CD4-positive, alpha-beta T cell treated with Interleukin-1 beta for 1 hour (primary cell): ENCODE measurements at places on chromosomes 12 and 14.

GRCh38 chr12:98418357-98419075, 96.9 kb upstream of the TMPO start:
- no peak for DNase-seq

GRCh38 chr14:106657460-106657859, 1131.1 kb downstream of the TMEM121 start:
- peak; percentile 67 for DNase-seq

- DNase-seq: no peak
These were observed 96.0 kb downstream of the GPHN start for GRCh38 chr14:66603945-66604344.

DNA sequence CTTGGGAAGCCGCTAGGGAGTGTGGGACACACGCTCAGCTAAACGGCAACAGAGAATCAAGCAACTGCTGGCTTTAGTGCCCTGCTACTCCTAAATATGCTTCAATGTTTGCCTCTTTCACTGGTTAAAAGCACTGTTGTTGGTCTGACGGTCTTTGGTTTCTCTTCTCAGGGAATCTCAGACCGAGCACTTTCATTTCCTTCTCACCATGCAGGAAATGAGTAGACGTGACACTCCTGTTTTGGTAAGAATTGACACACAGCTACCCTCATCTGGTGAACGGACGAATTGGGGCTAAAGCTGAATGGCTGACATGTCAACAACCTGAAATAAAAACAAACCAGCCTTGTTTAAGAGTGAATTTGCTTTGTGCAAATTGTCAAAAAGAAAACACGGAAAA, 57.5 kb upstream of the PIWIL1 start:
- DNase-seq: no peak

DNA sequence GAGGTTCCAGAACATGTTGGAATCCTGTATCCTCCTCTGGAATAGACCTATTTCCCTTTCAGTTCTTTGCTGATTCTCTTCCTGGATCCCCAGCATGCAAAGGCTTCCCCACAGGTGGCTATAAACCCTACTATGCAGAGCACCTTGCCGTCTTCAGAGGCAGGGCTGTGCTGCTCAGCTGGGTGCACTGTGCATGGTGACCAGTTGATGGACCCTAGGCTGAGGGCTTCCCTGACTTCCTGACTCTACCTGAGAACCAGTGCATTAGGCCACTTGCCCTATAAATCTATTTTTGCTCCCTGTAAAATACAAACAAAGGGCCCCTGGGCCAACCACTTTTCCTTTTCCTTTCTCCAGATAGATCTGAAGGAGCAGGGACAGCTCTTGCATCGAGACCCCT, 14.1 kb downstream of the ZNF219 start:
- DNase-seq: no peak

DNA sequence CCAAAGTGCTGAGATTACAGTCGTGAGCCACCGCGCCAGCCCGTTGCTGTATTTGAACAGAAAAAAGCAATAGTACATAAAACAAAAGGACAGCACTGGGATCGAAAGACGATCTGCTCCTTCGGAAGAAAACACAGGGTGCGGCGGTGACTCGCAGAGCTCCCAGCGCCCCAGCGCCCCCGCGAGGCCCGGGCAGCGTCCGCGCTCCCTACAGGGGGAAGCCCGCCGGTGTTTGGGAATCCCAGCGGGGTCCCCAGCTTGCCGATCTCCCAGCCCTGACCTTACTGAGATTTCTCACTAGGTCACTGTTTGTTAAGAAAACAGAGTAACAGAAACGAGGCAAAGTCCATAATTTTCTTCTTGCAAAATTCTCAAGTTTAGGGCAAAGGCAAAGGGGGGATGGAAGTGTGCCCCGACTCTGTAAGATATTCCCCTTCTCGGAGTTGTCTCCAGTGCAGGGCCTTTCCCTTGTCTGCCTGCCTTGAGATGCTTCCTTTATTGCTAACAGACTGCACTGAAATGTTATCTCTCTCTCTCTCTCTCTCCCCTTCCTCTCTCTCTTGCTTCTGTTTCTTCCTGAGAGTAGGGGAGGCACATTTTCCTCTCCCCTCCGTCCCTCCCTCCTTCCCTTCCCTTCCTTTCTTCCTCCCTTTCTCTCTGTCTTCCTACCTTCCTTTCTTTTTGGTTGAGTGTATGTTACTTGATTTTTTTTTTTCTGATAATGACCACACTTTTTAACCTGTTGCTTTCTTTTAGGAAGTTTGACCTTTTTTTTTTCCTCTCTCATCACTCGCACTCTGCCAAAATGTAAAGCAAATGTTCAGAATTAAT, 91.9 kb downstream of the TMEM30B start:
- DNase-seq: no peak

DNA sequence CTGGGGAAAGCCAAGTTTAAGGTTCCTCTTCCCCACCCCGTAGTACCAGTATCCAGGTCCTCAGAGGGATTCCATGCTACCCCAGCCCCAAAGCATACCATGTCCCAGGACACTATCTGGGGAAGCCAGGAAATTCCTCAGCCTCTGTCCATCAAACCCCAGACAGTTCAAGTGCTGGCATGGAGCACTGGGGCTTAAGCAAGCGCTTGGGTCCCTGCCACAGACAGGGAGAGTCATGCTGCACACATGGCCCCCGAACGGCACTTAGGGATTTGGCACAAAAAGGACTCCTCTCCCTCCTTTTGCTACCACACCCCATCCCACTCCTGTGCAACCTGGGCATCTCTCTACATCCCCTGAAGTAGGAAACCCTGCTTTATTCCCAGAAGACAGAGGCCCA, 21.8 kb downstream of the ADCY6 start:
- no peak for DNase-seq

DNA sequence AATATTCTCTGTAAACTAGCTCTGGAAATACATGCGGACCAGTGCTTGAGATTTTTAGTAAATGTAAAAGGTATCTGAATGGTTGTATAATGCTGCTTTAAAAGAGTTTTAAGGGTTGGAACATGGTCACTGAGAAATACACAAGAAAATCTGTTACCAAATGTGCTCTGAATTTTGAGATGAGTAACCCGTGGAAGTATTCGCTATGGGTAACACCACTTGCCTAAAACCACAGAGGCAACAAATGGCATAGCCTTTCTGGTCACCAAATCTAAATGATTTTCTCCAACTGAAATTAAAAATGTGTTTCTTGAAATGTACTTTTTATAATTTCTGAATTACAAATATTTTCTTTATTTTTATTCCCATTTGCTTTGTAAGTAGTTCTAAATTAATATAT, 745.7 kb downstream of the DIO2 start:
- no peak for DNase-seq

DNA sequence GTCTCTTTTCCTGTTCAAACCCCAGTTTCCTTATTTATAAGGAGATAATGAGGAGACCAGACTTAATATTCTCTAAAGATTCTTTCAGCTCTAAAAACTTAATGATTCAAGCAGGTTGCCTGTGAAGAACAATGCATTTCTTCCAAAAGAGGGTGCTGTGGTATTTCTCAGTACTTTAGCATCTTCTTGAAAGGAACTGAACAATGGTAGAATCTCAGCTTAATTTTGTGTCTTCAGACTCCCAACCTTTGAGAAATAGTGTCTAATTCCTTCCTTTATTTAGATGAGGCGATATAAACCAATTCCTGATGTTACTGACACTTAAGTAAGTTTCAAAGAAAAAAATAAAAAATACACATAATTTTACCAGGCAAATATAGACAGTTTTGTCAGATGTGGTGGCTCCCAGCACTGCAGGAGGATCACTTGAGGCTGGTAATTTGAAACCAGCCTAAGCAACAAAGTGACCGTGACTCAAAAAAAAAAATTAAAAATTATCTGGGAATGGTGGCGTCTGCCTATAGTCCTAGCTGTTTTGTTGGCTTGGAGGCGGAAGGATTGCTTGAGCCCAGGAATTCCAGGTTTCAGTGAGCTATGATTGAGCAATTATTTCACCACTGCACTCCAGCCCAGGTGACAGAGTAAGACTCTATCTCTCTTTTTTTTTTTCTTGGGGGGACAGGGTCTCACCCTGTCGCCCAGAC, 76.9 kb upstream of the PSMA6 start:
- peak; percentile 36 for DNase-seq

GRCh38 chr14:100894416-100894815, 9.1 kb downstream of the RTL1 start:
- no peak for DNase-seq

GRCh38 chr14:33986804-33987203, 35.9 kb upstream of the EGLN3 start:
- no peak for DNase-seq

DNA sequence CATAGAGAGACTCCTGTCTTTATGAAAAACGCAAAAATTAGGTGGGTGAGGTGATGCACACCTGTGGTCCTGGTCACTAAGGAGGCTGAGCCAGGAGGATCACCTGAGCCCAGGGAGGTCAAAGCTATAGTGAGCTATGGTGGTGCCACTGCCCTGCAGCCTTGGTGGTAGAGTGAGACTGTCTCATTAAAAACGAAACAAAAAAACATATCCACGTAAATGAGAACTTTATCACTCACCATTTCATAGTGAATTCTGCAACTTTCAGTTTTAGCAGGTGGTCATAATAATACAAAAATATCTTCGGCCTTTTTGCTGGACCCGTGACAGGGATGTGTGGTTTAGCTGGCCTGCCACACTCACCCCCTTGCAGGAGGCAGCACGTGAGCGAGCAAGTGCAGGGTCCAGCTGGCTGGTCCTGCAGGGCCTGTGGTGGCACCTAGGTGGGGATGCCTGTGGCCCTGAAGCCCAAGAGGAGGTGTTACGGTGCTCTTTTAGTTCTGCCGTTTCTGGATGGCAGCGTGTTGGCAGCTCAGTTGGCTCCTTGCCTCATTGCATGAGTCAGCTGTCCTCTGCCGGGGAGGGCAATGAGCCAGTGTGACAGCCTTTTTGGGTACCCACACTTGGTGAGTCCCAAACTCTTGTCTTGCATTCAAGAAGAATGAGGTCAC, 1330.7 kb upstream of the TMEM132C start:
- DNase-seq: no peak

GRCh38 chr14:61322011-61322798, 826 bp downstream of the PRKCH start:
- DNase-seq: peak; percentile 56

DNA sequence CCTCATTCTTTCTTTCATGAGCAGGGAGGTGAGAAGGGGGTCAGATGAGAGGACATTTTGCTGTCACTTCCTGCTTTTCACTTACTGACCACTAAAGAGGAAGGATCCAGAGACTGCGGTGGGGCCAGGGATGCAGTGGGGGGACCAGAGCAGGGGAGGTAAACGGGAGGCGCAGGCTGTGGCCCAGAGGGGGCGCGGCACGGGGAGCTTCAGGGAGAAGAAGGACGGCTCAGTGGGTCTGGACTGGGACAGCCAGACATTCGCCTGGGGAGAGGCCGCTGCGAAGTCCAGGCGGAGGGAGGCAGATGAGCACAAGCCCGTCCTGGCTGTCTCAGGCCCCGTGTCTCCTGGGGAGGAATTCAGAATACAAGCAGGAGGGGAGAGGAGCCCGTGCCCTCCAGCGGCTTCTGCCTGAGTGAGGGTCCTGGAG, 41.2 kb downstream of the SLC6A12 start:
- no peak for DNase-seq

GRCh38 chr12:124581307-124582107, 14.1 kb upstream of the NCOR2 start:
- no peak for DNase-seq

DNA sequence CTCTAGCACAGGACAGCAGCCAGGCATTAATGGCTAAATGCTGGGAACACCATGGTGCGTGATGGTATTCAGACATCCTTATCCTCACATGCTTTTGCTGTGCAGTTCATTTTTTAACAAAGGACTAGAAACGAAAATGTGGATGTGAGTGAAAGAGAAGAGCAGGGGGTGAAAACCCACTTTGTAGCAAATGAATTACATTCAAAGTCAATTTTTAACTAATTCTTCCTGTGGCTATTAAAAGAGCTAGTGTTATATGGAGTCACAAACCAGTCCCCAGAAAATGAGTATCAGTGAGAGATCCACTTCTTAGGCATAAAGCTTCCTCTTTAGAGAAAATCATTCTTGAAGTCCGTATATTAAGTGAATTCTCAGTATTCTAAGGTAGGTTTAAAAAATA, 592.0 kb upstream of the LMO3 start:
- no peak for DNase-seq

DNA sequence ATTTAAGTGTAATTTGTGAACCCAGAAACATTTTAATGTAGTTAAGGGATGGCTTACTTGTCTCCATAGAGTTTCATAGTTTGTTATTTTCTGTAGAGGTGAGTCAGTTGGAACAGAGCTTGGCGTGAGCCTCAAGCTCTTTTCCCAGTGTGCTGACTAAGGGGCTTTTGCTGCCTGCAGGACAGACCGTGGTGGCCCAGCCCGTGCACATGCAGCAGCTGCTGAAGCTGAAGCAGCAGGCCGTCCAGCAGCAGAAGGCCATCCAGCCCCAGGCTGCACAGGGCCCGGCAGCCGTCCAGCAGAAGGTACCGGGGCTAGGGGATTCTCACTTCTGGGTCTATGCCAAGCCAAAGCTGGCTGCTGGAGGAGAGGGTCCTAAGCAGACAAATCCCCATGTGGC, 76.9 kb downstream of the DDX51 start:
- DNase-seq: no peak

DNA sequence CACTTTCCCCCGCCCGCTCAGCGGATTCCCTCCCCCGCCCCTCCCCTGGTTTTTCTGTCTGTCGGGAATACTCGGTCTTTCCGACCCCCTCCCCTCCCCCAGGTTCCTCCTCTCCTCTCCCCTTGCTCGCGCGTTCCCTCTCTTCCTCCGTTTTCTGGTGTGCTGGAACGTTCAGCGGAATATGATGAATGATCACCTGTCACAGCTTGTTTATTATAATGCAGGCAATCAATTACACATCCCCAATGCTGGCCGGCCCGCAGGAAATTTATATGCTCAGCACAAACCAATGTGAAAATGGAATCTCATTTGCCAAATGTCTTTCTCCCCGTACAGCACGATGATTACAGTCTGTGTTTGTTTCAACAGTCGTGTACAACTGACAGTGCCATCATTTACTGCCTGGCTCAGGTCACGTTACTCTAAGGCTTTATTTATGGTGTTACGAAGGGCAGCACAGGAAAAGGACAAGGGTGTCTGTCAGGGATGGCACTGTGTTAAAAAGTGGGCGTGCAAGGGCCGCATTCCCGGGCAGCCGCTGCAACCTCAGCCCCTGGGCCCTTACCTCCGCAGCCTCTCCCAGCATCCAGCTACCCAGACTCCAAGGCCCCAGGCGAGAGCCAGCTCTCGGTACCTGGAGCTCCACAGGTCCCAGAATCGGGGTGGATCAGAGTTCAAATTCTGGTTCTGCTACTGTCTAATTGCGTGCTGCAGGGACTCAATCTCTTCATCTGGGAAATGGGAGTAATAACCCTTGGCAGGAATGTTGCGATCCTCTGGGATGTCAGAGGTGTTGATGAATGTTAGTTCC, 24.7 kb upstream of the MAP1LC3B2 start:
- DNase-seq: no peak

- no peak for DNase-seq
These were observed 23.5 kb upstream of the YY1 start for GRCh38 chr14:100215330-100215885.

GRCh38 chr12:99343960-99344359, 303.6 kb upstream of the GARIN6 start:
- no peak for DNase-seq

- no peak for DNase-seq
These were observed 140.5 kb upstream of the CCND2 start for GRCh38 chr12:4133029-4133428.
